ENCODE measurements at places on chromosomes 6 and 20.

DNA sequence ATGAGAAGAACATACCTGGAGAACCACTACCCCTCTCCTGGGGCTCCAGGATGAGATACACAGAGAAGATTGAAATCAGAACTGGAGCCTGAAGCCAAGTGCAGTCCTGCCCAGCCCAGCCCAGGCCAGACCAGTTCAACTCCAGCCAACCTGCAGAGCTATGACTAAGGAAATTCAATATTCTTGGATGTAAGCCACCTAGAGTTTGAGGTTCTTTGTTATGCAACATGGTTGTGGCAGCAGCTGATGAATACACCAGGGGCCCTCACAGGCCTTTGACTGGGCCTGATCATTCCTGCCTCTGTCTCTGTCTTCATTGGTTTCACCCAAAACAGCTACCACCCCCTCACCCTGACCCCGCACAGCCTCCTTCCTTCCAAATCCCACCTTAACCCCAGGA is 167.8 kb downstream of the LRFN2 start:
- H3K27me3 ChIP-seq: peaks cover 13% of the 10 kb centered on the region
- H3K27ac ChIP-seq: no peak overlapping the region
- H3K4me1 ChIP-seq: peaks cover 4% of the 10 kb centered on the region
- no peaks in the 10 kb centered on the region for H3K36me3 ChIP-seq

GRCh38 chr6:30163918-30164654 is 740 bp downstream of the TRIM15 start:
- DNase-seq: no peak
- H3K27me3 ChIP-seq: peaks cover 28% of the 10 kb centered on the region
- no peak overlapping the region for H3K4me3 ChIP-seq
- peaks cover 33% of the 10 kb centered on the region for H3K4me1 ChIP-seq
- H3K36me3 ChIP-seq: no peaks in the 10 kb centered on the region

DNA sequence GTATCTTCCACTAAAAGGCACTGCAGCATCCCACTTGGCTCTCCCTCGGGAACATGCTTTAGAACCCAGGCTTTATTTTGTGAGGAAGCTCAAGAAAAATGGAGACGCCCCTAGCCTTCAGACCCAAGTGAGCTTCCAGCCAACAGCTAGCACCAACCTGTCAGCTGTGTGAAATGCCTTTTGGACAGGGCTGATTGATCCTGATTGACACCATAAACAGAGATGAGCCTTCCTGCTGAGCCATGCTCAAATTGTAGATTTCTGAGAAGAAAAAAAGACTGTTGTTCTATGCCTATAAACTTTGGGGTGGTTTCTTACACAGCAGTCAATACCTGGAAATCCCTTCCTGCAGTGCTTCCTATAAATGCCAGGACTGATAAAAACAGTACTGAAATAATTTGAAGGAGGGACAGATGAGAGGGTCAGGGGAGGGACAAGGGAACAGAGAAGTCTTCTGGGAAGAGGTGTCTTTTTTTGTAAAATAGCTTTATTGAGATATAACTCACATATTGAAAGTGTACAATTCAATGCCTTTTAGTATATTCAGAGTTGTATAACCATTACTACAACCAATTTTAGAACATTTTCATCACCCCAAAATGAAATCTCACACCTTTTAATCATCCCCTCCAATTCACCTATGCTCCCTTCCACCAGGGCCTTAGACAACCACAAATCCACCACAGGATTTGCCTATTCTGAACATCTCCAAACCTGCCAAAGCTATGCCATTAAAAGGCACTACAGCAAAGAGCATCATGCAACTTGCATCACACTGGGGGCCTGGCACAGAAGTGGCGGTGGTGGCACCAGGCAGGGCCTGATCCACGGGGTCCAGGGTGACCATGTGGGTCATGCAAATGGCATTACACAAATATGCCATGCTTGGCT is 2.7 kb upstream of the STK4 start:
- no peak overlapping the region for H3K4me3 ChIP-seq
- peaks cover 63% of the 10 kb centered on the region for H3K4me1 ChIP-seq
- H3K27ac ChIP-seq: peak overlapping the region; percentile 75
- no peaks in the 10 kb centered on the region for H3K27me3 ChIP-seq

- no peaks in the 10 kb centered on the region for H3K27me3 ChIP-seq
- no peak for DNase-seq
- no peak overlapping the region for H3K27ac ChIP-seq
- H3K4me3 ChIP-seq: no peak overlapping the region
- no peaks in the 10 kb centered on the region for H3K36me3 ChIP-seq
These were observed 195.8 kb upstream of the ARG1 start for GRCh38 chr6:131377112-131377705.

- H3K4me1 ChIP-seq: no peaks in the 10 kb centered on the region
- H3K36me3 ChIP-seq: no peaks in the 10 kb centered on the region
- H3K27me3 ChIP-seq: no peaks in the 10 kb centered on the region
These were observed 33.9 kb upstream of the STXBP5 start for GRCh38 chr6:147170269-147170668.

DNA sequence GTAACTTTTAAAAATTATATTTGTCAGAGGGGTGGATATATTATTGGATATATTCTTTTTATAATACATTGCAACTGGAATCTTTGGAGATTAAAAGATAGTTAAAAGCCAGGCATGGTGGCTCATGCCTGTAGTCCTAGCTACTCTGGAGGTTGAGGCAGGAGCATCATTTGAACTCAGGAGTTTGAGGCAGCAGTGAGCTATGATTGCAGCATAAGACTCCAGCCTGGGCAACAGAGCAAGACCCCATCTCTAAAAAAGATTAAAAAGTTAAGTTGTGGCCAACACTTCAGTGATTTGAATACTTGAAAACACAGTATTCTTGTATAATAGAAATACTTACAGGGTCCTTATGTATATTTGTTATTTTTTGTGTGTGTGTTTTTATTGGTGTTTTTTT is 15.2 kb downstream of the MAPRE1 start:
- peaks cover 49% of the 10 kb centered on the region for H3K4me1 ChIP-seq
- peaks cover 72% of the 10 kb centered on the region for H3K36me3 ChIP-seq
- no peak overlapping the region for H3K4me3 ChIP-seq
- H3K27ac ChIP-seq: no peak overlapping the region

- H3K27ac ChIP-seq: no peak overlapping the region
- H3K27me3 ChIP-seq: peaks cover 4% of the 10 kb centered on the region
- no peaks in the 10 kb centered on the region for H3K36me3 ChIP-seq
- H3K4me1 ChIP-seq: peaks cover 3% of the 10 kb centered on the region
- DNase-seq: no peak
- no peak overlapping the region for H3K4me3 ChIP-seq
These were observed 31.0 kb upstream of the PCMTD2 start for GRCh38 chr20:64224351-64225170.

GRCh38 chr20:29427201-29428060 is 1830.0 kb upstream of the DEFB115 start:
- H3K4me1 ChIP-seq: no peaks in the 10 kb centered on the region
- H3K4me3 ChIP-seq: no peak overlapping the region
- no peaks in the 10 kb centered on the region for H3K36me3 ChIP-seq
- H3K27me3 ChIP-seq: no peaks in the 10 kb centered on the region

- peaks cover 24% of the 10 kb centered on the region for H3K4me1 ChIP-seq
- peak within 1 kb of the TSS; percentile 68 for H3K4me3 ChIP-seq
- DNase-seq: peak; percentile 60
- peak within 1 kb of the TSS; percentile 89 for H3K27ac ChIP-seq
These were observed at the start of gene DDX43 for GRCh38 chr6:73394577-73395354. Gene DDX43 (plus strand): TSS chr6:73394828. CDS start chr6:73394906, 78 bp downstream.

- H3K4me1 ChIP-seq: no peaks in the 10 kb centered on the region
- H3K27me3 ChIP-seq: peaks cover 43% of the 10 kb centered on the region
- no peaks in the 10 kb centered on the region for H3K36me3 ChIP-seq
- no peak within 1 kb of the TSS for H3K4me3 ChIP-seq
- DNase-seq: no peak
These were observed at the start of gene MAS1 for GRCh38 chr6:159890792-159891191. Gene MAS1 (plus strand): TSS chr6:159890988. CDS start chr6:159906956, 15,968 bp downstream.
